ENCODE measurements at places on chromosomes 2 and 18. TPM values are rescaled to one million over a fixed set of nuclear protein-coding genes. Genes with fewer than 3 reads are reported as not detected.

- no peak for DNase-seq
These were observed 223.8 kb downstream of the FBXO15 start for GRCh38 chr18:73923866-73924265.

DNA sequence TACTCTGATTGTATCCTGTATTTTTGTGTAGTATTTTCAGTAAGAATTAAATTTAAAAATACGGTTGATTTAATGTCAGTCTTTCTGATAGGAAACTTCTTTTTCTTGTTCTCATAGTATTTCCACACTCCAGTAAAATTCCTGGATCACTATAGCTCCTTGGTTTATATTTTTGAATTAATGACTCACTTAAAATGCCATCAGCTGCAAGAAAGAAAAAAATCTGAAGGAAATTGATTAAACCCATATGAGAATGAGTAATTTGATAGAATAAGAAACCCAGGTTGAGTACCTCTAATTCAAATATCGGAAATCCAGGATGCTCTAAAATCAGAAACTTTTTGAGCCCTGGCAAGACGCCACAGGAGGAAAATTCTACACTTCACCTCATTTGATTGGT is 186.8 kb upstream of the RND3 start:
- DNase-seq, result no peak

DNA sequence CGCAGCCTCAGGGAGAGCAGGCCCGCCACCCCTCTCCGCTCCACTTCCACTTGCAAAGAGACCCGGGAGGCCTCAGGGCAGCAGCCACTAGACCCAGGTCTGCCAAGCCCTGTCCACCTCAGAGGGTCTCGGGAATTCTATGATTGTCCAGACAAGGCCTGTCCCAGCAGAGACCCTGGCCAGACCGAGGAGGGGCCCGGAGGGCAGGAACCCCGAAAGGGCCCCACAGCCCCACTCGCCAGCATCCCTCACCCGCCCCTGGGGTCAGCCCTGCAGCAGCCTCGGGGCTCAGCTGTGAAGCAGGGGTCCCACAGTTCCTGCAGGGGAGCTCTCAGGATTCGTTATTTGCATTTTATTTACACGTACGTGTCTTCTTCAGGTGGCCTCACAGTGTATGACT is 269.5 kb downstream of the EIPR1 start:
- DNase-seq, result no peak

DNA sequence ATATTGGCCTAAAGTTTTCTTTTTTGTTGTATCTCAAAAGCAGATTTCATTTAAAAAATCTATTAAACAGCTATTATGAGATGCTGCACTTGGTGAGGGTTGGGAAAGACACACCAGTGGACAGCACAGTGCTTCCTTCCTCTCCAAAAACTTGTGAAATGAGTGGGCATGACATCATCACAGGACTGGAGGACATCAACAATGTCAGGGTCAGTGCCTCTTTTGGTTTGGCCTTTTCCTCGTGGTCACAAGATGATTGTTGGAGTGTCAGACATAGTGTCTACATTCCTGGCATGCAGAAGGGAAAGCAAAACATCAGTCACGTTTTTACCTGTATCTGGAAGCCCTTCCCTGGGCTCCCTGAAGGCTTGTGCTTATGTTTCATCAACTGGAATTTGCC is 49.6 kb downstream of the IL1R2 start:
- no peak for DNase-seq

DNA sequence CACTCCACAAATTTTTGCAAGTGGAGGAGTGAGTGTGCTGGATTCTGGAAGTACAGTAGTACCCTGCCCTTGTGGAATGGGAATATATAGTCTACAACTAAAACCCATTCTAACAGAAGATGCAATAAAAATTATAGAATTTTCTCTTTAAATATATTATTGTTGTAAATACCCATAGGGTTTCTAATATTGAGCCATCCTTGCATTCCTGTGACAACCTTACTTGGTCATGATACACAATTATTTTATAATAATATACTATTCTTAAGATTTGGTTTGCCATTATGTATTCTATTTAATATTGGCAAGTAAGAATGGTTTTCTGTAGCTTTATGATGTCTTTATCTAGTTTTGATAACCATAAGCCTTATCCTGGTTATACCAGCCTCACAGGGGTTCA is 52.2 kb downstream of the EML6 start:
- no peak for DNase-seq

DNA sequence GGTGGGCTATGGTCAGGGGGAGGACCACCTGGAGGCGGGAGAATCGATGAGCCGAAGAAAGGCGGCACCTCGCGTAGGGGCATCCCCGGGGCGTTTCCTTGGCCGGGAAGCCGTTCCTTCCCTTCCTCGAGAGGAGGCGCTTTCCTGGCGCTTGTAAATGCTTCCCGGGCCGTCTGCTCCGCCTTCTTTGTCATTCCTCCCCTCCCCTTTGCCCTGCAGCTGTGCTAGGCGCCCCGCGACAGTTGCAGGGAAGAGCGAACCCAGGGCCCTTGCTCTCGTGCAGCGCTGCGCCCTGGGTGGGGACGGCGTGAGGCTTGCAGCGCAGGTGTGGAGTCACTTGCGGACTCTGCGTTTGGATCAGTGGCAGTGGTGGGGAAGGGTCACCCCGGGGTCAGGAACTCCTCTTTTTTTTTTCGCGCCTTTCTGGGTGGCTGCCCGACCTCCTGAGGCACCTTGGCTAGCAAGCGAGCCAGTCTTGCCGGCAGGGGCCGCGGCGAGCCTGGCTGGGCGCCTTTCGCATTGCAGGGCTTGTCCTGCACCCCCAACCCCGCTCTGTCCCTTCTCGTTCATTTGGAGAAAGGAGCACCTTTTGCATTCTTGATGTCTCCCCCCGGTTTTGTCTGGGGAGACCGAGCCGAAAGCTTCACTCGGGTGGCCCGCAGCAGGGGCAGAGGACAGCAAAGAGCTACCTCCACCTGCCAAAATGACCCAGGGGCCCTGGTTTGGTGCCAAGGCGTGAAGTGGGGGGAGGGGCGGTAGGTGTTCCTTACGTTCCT is 858 bp downstream of the KCNS3 start:
- DNase-seq, result peak; percentile 32

DNA sequence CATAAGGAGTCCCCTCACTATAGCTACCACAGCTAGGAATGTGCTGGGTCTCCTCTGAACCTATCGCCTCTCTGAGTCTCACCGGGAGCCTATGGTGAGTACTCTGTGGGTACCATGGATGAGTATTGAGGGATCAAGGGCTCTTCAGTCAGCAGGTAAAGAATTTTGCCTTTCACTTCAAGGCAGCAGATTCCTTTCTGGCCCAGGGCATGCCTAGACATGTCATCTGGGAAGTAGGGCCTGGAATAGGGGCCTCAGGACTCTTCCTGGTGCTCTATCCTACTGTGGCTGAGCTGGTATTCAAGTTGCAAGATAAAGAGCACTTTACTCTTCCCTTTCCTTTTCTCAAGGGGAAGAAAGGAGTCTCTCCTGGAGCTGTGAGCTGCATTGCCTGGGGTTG is 85.6 kb upstream of the LHCGR start:
- DNase-seq, result no peak

DNA sequence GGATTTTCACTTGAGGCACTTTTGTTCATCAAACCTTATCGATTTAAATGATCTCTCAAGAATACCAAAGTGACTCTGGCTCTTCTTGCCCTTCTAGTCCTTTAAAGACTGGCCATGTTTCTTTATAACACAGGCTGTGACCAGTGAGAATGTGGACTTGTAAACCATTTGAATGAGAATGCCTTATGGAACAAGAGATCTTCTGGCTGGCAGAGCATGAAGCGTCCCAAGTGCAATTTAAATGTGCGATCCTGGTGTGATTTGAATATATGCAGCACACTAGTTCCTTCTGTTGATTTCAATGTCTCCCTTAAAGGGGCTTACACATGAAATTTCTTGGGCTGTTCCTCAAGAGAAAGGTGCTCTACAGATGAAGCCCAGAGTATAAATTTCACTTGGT is 262.4 kb upstream of the CCDC68 start:
- DNase-seq, result no peak

DNA sequence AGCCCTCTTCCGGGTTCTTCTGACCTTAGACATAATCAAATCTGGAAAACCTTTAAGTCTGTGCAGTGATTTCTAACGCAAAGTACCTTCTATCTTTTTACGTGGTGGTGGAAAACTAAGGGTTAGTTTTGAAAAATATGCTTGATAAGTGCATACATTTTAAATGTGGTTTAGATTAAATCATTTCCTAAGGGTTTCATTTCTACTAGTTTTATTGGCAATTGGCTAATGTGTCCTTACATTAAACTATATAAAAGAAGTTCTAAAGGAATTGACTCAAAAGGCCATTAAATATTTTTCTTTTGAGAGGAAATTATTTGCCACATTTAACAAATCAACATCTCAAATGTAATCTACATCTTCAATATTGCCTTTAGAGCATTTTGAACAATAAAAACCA is 268.3 kb upstream of the THUMPD2 start:
- DNase-seq, result no peak

- no peak for DNase-seq
These were observed 287.5 kb downstream of the TCF4 start for GRCh38 chr18:55300421-55300935.

DNA sequence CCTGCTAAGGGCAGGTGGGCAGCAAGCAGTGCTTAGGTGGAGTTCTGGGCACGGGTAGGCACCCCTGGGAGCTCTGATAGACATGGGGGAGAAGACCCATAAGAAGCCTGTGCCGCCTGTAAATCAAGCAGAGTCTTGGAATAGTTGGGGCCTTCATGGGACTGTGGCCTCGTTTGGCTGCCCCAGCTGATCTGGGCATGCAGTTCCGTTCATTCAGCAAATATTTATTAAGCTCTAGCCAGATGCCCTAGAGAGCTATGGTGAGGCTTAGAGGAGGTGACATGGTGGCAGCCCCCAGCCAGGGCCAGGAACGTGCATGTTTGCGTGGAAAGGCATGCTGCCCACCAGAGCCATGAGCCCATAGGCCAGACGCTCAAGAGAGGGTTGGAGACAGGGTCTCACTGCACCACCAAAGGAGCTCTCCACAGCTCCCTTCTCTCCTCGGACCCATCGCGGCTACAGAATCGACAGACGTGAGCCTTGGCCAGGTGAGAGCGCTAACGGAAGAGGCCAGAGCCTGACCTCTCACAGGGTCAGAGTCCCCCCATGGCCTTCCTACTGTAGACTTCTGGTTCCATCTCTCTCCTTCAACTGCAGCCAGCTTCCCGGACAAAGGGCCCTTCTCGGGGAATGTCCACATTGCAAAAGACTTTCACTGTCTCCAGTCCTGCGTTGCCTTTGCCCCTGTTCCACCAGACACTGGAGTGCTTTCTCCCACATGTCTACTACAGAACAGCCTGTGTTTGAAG is 135.7 kb downstream of the INHBB start:
- no peak for DNase-seq

SLC16A14 gene
- total RNA-seq, result 0.65 TPM

IFIH1 gene
- total RNA-seq, result 50.4 TPM

ADAM23 gene
- total RNA-seq, result 3.1 TPM

HOXD10 gene
- not detected for total RNA-seq

SRD5A2 gene
- not detected for total RNA-seq
